ENCODE measurements at places on chromosomes 6 and 20.

DNA sequence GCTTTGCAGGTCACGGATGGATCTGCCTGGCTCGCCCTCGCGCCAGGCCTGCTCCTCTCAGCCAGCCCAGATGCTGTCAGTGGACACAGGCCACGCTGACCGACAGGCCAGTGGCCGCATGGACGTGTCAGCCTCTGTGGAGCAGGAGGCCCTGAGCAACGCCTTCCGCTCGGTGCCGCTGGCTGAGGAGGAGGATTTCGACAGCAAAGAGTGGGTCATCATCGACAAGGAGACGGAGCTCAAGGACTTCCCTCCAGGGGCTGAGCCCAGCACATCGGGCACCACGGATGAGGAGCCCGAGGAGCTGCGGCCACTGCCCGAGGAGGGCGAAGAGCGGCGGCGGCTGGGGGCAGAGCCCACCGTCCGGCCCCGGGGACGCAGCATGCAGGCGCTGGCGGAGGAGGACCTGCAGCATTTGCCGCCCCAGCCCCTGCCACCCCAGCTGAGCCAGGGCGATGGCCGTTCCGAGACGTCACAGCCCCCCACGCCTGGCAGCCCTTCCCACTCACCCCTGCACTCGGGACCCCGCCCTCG, 19.6 kb downstream of the TTBK1 start:
- no peak for DNase-seq

- DNase-seq, result no peak
These were observed 43.6 kb upstream of the PHACTR3 start for GRCh38 chr20:59560588-59561227.

- no peak for DNase-seq
These were observed 151.4 kb upstream of the CHD6 start for GRCh38 chr20:41769592-41770018.

GRCh38 chr6:144534180-144534579, 249.0 kb downstream of the UTRN start:
- no peak for DNase-seq

All from hippocampal formation (tissue), 2 donors.